Naive thymus-derived CD8-positive, alpha-beta T cell (primary cell): ENCODE measurements at places on chromosomes 6 and 20.

GRCh38 chr20:42945234-42945994, 244.3 kb downstream of the PTPRT start:
- peaks cover 11% of the 10 kb centered on the region for H3K27me3 ChIP-seq
- no peak overlapping the region for H3K27ac ChIP-seq
- no peaks in the 10 kb centered on the region for H3K36me3 ChIP-seq
- no peaks in the 10 kb centered on the region for H3K4me1 ChIP-seq
- H3K4me3 ChIP-seq, result no peak overlapping the region

DNA sequence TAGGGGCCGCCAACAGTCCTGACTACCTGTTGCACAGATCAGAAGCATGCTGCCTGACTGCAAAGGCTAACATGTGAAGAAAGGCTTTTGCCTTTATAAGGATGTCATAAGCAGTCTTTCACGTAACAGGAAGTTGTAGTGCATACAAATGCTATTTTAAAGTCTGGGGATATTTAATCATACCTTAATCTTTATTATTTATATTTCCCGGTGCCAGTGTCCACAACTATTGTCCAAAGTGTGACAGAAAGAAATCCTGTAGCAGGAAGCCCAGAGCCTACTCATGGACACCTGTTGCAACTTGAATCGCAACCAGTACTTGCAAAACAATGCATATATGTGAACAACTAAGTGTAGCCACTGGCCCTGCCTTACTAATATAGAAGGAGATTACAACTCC, 235.8 kb downstream of the ALDH8A1 start:
- peaks cover 3% of the 10 kb centered on the region for H3K27me3 ChIP-seq
- no peak overlapping the region for H3K4me3 ChIP-seq
- H3K4me1 ChIP-seq, result peaks cover 4% of the 10 kb centered on the region
- H3K27ac ChIP-seq, result no peak overlapping the region

- H3K27ac ChIP-seq, result peak overlapping the region; percentile 0
- no peaks in the 10 kb centered on the region for H3K27me3 ChIP-seq
- DNase-seq, result no peak
- no peak overlapping the region for H3K4me3 ChIP-seq
Measured at GRCh38 chr20:41443691-41444090, 77.1 kb upstream of the EMILIN3 start.

DNA sequence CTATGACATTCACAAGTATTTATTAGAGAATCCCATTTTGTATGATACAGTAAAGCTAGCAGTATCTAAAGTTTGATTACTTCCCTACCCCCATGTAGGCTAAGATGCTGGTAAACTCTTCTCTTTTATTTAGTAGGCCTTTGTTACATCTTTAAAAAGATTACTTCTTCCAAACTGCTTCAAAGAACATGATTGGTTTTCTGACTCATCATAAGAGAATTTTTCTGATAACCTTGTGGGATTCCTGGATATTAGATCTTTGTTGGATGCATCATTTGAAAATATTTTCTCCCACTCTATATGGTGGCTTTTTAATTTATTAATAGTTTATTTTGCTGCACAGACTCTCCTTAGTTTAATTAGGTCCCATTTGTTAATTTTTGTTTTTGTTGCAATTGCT, 898.3 kb upstream of the ADGRB3 start:
- no peaks in the 10 kb centered on the region for H3K4me1 ChIP-seq
- no peaks in the 10 kb centered on the region for H3K27me3 ChIP-seq
- no peak overlapping the region for H3K4me3 ChIP-seq
- DNase-seq, result no peak
- H3K36me3 ChIP-seq, result no peaks in the 10 kb centered on the region

DNA sequence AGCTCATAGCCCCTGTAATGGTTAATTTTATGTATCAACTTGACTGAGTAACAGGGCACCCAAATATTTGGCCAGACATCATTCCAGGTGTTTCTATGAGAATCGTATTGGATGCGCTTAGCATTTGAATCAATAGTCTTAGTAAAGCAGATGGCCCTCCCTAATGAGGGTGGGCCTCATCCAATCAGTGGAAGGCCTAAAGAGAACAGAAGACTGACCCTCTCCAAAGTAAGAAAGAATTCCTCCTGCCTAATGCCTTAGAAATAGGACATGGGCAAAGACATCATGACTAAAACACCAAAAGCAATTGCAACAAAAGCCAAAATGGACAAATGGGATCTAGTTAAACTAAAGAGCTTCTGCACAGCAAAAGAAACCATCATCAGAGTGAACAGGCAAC, 352.5 kb upstream of the SASH1 start:
- H3K4me3 ChIP-seq, result no peak overlapping the region
- no peaks in the 10 kb centered on the region for H3K27me3 ChIP-seq
- no peaks in the 10 kb centered on the region for H3K36me3 ChIP-seq
- no peak for DNase-seq

- H3K27me3 ChIP-seq, result no peaks in the 10 kb centered on the region
- H3K27ac ChIP-seq, result peak overlapping the region; percentile 34
- H3K4me3 ChIP-seq, result peak overlapping the region; percentile 83
- H3K36me3 ChIP-seq, result no peaks in the 10 kb centered on the region
- H3K4me1 ChIP-seq, result peaks cover 5% of the 10 kb centered on the region
Measured at GRCh38 chr6:107116328-107116892, 1.1 kb upstream of the BEND3 start.

GRCh38 chr6:151850479-151851003, 43.1 kb downstream of the ESR1 start:
- H3K27me3 ChIP-seq, result no peaks in the 10 kb centered on the region
- no peaks in the 10 kb centered on the region for H3K4me1 ChIP-seq
- no peak overlapping the region for H3K27ac ChIP-seq

DNA sequence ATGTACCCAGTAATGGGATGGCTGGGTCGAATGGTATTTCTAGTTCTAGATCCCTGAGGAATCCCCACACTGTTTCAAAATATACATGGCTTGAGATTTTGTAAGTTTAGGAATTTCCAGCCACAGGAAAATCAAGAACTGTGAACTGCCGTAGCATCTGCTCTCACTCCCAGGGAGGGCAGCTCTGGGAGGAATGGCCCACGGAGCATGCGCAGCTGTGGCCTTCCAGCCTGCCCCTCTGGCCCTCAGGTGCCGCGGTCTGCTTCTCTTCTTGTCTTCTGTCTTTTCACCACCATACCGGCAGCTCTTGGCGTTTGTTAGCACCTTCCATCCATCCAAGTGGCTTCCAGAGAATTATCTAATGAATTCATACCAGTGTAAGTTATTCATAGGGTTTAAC, 19.9 kb upstream of the EXOC2 start:
- no peaks in the 10 kb centered on the region for H3K27me3 ChIP-seq
- no peaks in the 10 kb centered on the region for H3K36me3 ChIP-seq
- no peak overlapping the region for H3K27ac ChIP-seq

- no peak for DNase-seq
- H3K36me3 ChIP-seq, result no peaks in the 10 kb centered on the region
- H3K27me3 ChIP-seq, result no peaks in the 10 kb centered on the region
- no peak overlapping the region for H3K4me3 ChIP-seq
- H3K4me1 ChIP-seq, result peaks cover 58% of the 10 kb centered on the region
Measured at GRCh38 chr20:57693002-57693582, 16.7 kb downstream of the PMEPA1 start.

- no peaks in the 10 kb centered on the region for H3K36me3 ChIP-seq
- DNase-seq, result no peak
- H3K27me3 ChIP-seq, result no peaks in the 10 kb centered on the region
- no peak overlapping the region for H3K4me3 ChIP-seq
- peak overlapping the region; percentile 20 for H3K27ac ChIP-seq
- H3K4me1 ChIP-seq, result no peaks in the 10 kb centered on the region
Measured at GRCh38 chr20:50580842-50581544, 70.8 kb downstream of the PTPN1 start.

GRCh38 chr6:105757512-105758200, 328.5 kb upstream of the PRDM1 start:
- H3K4me1 ChIP-seq, result no peaks in the 10 kb centered on the region
- H3K27ac ChIP-seq, result no peak overlapping the region
- DNase-seq, result no peak
- no peaks in the 10 kb centered on the region for H3K27me3 ChIP-seq
- H3K36me3 ChIP-seq, result no peaks in the 10 kb centered on the region
- H3K4me3 ChIP-seq, result no peak overlapping the region

GRCh38 chr6:116447496-116448011, 13.6 kb upstream of the CALHM6 start:
- no peak overlapping the region for H3K4me3 ChIP-seq
- peaks cover 5% of the 10 kb centered on the region for H3K4me1 ChIP-seq
- H3K27ac ChIP-seq, result no peak overlapping the region
